Stimulated activated CD8-positive, alpha-beta memory T cell treated with anti-CD3 and anti-CD28 coated beads, Interleukin-15, amount 100 ng/mL, for 1 hour (primary cell): ENCODE measurements at places on chromosomes 7 and 10.
A peak's percentile ranks its signal among the peaks of the same experiment; 100 is the strongest.

DNA sequence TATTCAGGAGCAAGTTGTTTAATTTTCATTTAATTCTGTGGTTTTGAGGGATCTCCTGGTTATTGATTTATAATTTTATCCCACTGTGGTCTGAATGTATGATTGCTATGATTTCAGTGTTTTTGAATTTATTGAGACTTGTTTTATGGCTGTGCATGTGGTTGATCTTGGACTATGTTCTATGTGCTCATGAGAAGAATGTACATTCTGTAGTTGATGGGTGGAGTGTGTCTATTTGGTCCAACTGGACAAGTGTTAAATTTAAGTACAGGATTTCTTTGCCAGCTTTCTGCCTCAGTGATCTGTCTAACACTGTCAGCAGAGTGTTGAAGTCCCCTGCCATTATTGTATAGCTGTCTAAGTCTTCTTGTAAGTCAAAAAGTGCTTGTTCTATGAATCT is 34.8 kb upstream of the KIF5B start:
- no peak for DNase-seq

DNA sequence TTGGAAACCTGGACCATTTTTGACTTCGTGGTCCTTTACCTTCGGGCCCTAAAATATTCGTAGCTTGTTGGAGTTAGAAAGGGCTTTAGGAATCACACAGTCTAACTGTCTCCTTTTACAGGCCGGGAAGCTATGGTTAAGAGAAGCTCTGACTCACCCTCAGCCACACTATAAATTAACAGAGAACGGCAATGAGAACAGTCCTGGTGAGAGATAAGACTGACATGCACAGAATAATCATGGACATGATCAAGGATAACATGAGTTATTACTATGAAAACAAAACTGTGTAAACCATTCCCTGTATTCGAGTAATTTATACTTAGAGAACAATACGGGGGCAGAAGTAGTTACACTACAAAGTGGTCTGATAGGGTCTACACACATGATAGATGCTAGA is 162.5 kb upstream of the MALRD1 start:
- DNase-seq = no peak

GRCh38 chr10:132836248-132836831 is 50.4 kb upstream of the NKX6-2 start:
- DNase-seq = no peak

DNA sequence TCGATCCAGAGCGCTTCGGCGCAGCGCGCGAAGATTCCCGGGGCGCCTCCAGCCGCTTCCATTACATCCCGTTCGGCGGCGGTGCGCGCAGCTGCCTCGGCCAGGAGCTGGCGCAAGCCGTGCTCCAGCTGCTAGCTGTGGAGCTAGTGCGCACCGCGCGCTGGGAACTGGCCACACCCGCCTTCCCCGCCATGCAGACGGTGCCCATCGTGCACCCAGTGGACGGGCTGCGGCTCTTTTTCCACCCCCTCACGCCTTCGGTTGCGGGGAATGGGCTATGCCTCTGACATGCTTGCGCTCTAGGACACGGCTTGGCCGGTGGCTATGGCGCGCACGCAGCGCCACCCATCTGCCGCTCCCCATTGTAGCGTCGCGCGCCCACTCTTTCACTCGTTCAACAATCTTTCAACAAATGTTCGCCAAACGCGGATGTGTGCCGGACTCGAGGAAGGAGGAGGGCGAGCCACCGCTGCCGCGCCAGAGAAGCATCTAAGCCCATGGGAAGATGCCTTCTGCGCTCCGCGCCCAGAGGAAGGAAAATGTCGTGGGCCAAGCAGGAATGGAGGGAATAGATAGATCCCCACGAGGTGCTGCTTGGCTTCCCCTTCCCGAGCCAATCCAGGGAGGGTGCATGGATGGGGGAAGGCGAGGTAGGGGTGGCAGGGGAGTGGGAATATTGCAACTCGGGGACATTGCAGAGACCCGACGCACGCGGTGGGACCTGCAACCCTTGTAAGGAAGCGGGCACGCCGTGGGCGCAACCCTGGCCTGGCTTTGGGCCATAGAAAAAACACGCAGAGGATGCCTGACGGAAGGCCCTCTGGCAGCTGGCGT is 5.1 kb upstream of the CYP26A1 start:
- DNase-seq = no peak

DNA sequence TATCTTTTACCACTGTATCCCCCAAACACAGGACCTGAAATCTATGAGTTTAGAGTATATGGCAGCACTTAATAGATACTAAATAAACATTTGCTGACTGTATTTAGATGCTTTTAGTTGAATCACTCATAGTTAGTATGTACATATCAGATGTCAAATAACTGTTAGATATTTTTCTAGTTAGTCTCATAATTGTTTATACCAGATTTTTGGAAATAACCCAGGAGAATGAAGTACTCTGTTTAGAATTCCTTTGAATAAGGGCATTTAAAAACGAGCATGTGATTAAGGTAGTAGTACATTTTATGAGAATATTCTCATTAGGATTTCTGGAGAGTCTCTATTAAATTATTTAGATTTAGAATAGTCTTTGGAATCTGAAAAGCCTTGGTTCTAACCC is 22.3 kb upstream of the ZEB1 start:
- no peak for DNase-seq

GRCh38 chr10:98582363-98582762 is 135.6 kb upstream of the HPS1 start:
- no peak for DNase-seq

- no peak for DNase-seq
Measured at GRCh38 chr10:33938001-33938400, 603.5 kb upstream of the NRP1 start.

- DNase-seq = no peak
Measured at GRCh38 chr7:81618396-81619014, 151.3 kb downstream of the HGF start.

DNA sequence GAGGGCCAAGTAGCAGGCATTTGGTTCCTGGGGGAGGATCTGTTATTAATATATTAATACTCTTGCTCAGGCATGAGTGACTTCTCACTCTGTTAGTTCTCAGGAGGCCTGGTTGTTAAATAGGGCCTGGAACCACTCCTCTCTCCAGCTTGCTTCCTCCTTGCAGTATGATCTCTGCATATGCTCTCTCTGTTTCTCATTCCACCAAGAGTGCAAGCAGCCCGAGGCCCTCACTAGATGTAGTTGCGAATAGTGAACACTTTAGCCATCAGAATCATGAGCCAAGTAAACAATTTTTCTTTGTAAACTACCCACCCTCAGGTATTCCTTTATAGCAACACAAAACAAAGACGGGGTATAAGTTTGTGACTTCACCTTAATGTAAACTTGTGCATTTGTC is 784.3 kb downstream of the DNAJB9 start:
- DNase-seq = no peak

GRCh38 chr10:71719464-71720201 is at the start of gene C10orf105:
TSS of gene C10orf105 (minus strand) at chr10:71719778. CDS start at chr10:71716337, 3,441 bp downstream.
- no peak for DNase-seq

DNA sequence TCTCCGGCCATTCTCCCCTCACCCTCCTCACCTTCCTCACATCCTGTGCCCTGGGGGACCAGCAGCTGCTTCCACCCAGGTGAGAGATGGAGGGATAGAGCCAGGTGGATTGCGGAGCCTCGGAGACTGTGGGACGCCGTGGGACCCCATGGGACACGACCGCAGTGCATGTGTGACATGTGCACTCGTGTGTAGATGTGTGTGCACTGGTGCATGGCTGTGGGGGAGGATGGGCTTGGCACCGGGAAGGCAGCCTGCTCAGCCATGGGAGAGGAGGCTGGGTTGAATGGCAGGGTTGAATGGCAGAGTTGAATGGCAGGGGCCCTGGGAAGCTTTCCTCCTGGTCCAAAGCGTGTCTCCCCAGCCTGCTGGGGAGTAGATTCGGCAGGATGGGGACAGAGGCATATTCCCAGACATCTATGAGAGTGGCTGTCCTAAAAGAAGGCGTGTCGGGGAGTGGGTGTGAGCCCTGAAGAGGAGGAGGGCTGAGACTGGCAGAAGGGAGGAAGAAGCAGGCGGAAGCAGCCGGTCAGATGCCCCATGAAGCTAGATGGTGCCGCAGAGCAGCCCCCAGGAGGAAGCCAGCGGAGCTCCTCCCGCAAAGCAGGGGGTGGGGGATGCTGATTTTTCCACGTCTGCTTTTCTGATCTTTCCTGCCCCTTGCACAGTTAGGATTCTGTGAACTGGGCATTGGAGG is 815 bp downstream of the GIMAP8 start:
- peak; percentile 40 for DNase-seq

DNA sequence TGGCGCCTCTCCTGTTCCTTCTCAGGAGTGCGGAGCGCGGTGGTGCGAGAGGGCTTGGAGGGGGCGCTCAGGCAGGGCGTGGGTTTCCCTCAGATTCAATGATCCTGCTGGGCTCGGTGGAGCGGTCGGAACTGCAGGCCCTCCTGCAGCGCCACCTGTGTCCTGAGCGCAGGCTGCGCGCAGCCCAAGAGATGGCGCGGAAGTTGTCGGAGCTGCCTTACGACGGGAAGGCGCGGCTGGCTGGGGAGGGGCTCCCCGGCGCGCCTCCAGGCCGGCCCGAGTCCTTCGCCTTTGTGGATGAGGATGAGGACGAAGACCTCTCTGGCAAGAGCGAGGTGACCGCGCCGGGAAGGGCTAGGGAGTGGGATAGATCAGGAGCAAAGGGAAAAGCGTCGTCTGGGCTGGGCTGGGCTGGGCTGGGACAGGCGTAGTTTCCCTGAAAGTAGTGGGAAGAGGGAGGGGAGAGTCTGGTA is 17.0 kb downstream of the FAM131B start:
- no peak for DNase-seq

- no peak for DNase-seq
Measured at GRCh38 chr7:134108802-134109201, 18.3 kb upstream of the LRGUK start.

DNA sequence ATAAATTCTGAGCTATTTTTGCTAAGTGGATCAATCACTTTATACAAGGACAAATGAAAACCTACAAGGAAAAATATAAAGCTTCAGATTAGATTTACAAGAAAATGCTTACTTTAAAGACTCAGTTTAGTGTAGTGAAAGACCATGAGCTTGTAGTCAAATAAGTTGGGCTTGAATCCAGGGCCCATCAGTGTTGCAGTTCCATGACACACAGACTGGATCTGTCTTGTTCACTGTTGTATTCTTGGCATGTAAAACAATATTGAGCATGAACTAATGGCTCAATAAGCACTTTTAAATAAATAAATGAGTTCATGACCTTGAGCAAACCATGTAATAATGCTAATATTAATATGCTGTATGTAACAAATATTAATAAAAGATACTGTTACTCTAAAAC is 164.6 kb upstream of the KCND2 start:
- no peak for DNase-seq

DNA sequence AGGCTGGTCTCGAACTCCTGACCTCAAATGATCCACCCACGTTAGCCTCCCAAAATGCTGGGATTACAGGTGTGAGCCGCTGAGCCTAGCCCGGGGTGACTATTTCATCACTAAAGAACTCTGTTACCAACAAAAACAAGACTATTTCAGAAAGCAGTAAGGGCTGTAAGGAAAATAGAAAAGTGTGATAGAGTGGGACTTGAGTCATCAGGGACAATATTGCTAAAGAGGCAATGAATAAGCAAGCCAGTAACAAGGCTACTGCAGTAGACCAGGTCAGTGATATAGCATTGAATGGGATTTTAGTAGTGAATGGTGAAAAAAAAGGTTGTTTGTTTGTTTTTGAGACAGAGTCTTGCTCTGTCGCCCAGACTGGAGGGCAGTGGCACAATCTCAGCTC is 51.7 kb downstream of the SVOPL start:
- DNase-seq = no peak

- DNase-seq = no peak
Measured at GRCh38 chr7:114218283-114218682, 196.3 kb upstream of the FOXP2 start.

- no peak for DNase-seq
Measured at GRCh38 chr10:73887294-73888039, 13.1 kb upstream of the CAMK2G start.

DNA sequence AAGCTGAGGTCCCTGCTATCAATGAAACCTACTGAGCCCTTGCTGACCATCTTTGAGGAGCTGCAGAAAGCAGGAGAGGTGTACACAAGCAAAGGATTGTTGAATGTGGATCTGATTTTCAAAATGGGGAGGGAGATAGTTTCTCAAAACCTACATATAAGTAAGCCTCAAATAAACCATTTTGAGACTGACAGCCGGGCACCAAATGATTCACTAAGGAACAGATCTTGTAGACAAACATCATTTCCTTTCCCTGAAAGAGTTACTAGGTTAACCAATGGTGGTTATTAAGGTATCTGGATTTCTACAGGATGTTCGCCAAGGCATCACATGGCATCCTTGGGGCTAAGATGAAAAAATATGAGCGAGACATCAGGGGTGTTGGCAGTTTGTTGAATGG is 24.5 kb upstream of the RHOBTB1 start:
- DNase-seq = no peak

- DNase-seq = no peak
Measured at GRCh38 chr7:81534996-81535395, 234.9 kb downstream of the HGF start.

DNA sequence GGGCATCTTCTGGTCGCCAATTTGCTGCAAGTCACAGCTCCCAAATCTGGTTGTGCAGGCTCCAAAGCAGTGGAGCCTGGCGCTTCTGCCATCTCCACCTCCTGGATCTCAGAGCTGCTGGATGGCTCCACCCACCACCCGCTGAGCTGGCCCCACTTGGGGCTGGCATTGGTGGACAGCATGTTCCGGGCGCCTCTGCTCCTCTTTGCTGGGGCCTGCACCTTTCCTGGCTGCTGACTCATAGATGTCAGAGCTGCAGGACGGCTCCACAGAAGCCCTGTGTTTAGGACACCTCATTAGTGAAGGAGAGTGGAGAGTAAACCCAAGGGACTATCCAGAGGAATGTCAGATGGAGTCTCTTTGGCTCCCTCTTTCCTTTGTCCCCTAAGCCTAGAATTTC is 27.4 kb downstream of the MAPK8 start:
- DNase-seq = no peak
